ENCODE measurements at places on chromosomes 3 and 15.

DNA sequence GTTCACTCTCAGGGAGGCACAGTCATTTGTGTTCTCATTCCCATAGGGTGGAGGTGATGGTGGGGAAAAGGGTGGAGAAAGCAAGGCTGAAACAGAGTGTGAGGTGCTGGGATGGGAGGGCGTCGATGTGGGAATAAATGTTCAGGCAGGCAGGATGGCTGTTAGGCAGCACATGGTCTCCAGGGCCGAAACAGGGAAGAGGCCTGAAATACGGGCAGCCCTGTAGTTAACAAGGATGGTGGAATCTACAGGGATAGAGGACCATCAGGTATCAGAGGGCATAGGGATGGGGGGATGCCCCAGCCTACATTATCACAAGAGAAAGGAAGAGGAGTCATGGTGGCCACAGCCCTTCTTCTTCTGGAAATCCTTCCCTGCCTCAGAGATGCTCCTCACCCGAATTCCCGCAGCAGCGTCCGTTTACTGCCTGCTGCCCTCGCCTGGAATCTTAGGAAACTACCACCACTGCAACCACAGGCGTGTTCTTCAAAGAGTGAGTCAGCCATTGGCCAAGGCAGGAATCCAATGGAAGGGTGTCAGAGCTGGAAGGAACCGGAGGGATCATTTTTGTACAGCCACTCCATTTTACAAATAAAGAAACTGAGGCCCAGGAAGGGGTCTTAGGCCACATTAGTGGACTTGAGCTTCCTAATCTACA is 49.7 kb upstream of the POMGNT2 start:
- no peak for DNase-seq

DNA sequence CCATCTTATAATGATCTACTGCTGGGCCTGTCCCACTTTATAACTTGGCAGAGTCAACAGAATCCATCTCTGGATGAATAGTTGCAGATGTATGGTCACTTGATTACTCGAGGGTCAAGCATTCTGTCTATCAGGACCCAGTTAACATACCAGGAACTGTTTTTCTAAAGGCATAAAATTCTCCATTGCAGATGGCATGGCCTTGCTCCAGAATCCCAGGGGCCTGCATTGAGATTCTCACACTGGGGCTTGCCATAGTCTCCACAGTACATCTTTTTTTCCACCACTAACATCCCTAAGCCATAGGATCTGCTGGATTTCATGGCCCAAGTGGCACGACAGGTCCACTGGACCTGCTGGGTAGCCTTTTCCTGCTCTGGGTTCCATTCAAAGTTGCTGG is 68.5 kb upstream of the CACNA1D start:
- no peak for DNase-seq

DNA sequence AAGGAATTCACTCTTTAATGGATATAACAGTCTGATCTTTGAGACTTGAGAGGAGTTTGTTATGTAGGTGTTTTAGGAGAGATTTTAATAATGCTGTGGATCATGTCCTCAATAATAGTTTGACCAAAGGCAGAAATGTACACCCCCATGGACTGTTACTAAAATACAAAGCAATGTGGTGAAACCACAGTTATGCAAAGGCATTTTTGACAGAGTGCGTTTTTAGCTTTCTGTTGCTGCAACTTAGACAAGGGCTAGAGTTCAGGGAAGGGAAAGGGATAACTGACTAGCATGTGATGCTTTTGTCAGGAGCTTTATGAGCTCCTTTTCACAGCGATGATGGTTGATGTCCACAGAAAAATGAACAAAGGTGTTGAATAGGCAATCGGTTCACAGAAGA is 3.6 kb upstream of the STARD5 start:
- no peak for DNase-seq

DNA sequence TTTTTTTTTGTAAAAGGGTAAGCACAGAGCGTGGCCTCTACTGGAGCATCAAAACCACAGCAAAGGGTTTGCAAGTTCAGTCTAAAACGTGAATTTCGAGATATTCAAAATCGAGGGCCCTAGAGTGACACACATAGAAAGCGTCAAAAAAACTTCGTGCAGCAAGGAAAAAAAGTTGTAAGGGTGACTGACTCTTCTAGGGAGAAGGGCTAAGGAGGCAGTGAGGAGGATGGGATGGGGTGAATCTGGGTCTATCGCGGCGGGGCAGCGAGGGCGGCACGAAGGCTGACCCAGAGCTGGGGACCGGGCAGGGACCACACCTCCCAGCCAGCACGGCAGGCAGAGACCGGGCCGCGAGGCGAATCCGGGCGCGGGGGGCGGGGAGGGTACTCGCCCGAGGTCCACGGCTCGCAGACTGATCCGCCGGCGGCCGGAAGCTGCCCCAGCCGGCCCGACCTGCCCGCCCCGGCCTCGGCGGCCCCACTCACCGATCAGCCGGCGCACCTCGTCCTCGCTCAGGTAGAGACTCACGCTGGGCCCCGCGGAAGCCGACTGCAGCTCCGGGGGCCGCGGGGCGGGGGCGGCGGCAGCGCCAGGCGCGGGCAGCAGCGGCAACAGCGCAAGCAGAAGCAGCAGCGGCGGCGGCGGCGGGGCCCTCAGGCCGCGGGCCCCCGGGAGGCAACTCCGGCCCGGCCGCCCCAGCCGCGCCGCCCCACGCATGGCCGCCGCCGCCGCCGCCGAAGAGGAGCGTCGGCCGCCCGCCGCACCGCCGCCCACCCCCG is 533 bp downstream of the RYK start:
- DNase-seq = peak; percentile 33

DNA sequence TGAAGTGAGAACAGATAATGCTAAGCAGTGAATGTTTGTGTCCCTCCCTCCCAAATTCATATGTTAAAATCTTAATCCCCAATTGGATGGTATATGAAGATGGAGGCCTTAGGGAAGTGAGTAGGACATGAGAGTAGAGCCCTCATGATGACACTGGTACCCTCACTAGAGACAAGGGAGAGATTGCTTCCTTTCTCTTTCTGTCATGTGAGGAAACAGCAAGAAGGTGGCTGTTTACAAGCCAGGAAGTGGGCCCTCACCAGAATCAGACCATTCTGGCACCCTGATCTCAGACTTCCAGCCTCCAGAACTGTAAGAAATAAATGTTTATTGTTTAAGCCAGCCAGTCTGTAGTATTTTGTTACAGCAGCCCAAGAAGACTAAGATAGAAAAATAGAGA is 209.5 kb downstream of the SATB1 start:
- no peak for DNase-seq

DNA sequence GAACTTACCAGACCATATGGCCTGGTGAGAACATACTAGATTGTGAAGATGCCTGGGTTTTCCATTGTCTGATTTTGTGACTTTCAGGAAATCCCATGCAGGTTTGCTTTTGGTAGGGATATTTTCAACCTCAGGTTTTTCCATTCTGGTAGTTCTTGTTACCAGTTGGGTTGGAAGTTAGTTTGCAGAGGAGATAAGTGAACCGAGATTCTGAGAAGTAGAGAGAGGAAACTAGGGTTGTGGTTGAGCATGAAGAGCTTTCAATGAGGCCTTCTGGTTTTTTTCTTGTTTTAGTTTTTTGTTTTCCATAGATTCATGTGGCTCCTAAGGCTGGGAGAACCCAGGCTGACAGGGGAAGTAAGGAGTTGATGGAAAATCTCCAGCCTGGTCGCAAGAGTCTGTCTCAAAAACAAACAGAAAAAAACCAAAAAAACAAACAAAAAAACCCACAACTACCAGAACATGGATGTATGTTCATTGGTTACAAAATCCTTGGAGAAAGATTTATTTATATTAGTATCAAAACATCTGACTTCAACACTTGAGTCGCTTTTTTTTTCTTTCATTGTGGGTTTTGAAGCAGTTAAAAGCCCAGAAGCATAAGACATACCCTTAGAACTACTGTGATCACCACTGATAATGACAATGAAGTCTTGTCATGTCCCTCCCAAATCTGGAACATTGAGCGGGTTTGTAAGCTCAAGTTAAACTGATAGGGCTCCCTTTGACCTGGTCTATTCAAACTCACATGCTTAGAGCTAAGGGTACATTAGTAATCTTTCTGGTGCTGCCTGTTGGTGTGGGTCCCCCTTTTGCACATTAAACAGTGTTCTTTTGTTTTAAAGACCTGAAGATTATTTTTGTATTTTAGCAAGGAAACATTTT is 3.2 kb downstream of the GPR171 start:
- no peak for DNase-seq

GRCh38 chr3:114406286-114406685 is 112.5 kb downstream of the TIGIT start:
- no peak for DNase-seq

DNA sequence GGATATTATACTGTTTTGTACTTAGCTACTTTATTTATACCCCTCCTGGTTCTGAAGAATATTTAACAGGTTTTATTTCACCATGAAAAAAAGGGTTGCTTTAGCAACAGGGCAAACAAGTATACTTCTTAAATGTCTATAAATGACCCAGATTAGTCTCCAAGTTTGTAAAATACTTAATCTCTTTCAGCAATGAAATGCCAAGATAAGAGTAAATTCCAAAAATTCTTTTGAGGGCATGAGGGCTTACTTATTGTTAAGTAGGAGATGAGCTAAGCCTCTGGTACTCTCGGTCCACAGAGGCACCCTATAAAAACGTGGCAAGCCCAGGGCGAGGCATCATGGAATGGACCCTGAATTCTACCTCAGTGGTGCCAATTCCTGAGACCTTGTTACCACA is 264.8 kb upstream of the NSMCE3 start:
- no peak for DNase-seq

DNA sequence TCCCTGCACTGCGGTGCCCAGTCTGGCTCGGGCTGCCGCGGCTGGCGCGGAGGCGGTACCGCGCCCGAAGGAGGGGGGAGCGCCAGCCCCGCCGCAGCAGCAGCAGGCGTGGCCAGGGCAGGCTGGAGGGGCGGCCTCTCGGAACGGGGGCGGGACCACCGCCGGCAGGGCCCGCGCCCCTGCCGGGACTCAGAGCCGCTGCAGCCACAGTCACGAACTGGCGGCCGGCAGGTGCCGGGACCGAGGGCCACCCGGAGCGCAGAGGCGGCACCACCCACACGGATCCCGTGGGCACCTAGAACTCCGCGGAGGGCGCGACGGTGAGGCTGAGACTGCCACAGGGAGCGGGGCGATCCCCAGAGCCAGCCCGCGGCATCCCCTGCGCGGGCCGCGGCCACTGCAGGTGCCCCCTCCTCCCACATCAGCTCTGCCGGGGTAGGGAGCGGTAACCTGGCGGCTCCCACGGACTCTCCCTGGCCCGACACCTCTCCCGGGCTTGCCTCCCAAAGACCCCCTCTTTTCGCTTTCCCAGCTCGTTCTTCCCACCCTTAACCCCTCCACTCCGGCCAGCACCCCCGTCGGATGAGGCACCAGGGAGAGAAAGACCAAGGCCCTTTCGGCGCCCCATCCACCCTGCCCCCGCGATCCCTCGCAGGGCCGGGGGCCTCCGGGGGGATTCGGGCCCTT is at the start of gene VWA5B2:
Gene VWA5B2 (plus strand): TSS at position 192 of the 687 bp plus-strand sequence. CDS start 944 bp downstream, outside the sequence.
- peak; percentile 56 for DNase-seq

DNA sequence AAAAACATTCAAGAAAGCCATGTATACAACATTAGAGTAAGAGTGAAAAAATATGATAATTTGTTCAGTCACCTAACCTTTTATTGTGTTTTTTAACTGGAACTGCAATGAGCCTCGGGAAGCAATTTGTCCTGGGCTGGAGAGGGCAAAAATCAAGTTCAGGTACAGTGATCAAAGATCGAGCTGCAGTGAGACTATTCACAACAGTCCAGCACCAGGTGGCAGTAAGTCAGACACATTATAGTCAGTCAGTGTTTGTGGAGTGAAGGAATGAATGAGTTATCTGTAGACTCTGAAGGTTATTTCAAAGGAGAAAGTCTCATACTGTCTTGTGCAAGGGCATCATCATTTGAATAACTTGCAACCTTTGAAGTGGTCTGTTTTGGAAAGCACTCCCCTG is 116.6 kb downstream of the CHDH start:
- no peak for DNase-seq

- DNase-seq = no peak
Measured at GRCh38 chr3:133208184-133208583, 170.0 kb downstream of the TMEM108 start.

DNA sequence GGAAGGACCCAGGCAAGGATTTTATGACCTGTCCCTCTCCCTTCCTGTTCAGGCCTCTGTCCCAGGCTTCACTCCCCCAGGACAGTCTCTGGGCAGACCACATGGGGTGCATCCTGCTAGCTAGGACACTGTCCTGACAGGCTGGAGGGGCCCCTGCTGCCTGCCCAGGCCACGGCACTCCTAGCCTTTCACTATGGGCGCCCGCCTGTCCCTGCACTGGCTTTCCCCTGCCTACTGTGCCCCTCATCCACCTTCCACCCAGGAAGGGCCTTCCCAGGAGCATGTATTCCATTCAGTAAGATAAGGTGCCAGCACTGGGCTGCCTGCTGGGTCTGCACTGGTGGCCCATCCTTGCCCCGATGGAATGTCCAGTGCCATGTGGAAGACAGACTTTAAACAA is 145.3 kb downstream of the DNAJB8 start:
- no peak for DNase-seq

- DNase-seq = no peak
Measured at GRCh38 chr15:81002331-81003096, 1.8 kb downstream of the TLNRD1 start.

GRCh38 chr3:49349348-49350114 is 8.6 kb downstream of the GPX1 start:
- no peak for DNase-seq

DNA sequence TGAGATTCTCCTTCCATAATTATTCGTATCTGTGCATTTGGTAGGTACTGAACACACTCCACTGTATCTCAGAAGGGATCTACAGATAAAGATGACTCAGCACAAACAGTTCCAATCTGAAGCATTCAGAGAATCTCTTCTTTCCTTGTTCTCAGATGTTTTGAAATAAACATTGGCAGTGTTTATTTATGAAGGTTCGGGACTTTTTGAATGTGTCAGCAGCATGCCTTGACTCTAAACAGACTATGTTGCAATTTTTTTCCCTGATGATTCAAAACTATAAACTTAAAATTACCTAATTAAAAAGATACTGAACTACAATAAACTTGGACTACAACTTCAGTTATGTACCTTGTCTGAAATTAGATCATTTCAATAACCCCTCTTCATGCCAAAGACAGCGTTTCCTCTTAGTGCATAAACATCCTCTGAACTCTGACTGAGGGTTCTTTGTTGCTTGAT is 612.9 kb upstream of the TBL1XR1 start:
- DNase-seq = no peak

DNA sequence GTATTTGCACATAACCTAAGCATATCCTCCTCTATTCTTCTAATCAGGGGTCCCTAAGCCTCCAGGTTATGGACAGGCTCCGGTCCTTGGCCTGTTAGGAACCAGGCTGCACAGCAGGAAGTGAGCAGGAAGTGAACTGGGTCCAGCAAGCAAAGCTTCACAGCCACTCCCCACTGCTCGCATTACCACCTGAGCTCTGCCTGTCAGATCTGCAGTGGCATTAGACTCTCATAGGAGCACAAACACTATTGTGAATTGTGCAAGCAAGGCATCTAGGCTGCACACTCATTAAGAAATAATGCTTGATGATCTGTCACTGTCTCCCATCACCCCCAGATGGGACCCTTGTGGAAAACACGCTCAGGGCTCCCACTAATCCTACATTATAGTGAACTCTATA is 9.8 kb downstream of the MSL2 start:
- DNase-seq = no peak

- no peak for DNase-seq
Measured at GRCh38 chr3:32410367-32411246, 19.0 kb downstream of the CMTM7 start.

Measured in activated CD4-positive, alpha-beta T cell treated with anti-CD3 and anti-CD28 coated beads, Interleukin-2, amount 50 U/mL, for 4 hours (primary cell).